ENCODE measurements at places on chromosomes 7 and 10.
A peak's percentile ranks its signal among the peaks of the same experiment; 100 is the strongest.

DNA sequence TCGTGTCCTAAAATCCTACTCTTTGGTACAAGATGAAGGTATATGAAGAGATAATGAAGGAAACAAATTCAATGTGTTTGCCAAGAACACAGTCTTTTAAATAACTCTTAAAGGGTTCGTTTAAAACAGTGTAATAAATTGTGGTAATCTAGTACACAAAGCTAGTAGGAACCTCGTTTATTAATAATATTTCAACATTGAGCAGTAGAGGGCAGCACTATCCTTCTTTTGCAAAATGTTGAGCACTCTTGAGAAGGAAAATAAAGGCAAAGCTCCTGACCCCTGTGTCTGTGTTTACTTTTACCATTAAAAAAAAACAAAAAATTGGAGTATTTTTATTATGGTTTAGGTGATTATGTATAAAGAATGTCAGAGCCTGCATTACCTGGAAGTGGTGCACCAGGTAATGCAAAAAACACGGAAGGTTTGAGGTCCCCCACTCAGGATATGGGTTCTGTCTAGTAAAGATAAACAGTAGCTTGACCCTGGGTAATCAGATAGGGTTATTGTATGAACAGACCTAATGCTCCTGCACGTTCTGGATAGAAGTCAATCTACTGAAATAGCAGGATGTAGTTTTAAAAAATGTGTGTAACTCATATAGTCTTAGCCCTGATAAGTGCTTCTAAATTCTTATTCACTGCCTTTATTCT lies 5.7 kb upstream of the GOT1 start:
- DNase-seq = peak; percentile 42

DNA sequence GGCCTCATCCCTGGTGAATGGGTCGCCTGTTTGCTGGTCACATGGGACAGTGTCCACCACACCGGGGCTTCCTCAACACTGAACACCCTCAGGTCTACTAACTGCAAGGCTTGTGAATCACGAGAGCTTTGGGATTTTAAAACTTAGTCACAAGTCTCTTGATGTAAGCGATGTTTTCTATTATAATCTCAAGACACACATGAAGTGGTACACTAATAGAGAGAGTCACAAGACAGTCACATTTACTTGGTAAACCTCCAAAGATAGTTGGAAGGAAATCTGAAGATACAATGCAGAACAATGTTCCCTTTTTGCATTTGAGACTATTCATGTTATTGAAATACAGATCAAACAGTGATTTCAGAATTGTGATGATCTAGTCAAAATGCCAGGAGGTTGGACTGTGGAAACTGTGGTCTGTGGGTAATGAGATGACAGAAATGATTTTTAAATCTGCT lies 233.1 kb upstream of the KLF6 start:
- peak; percentile 23 for DNase-seq

GRCh38 chr7:24372961-24373955 lies 89.3 kb downstream of the NPY start:
- no peak for DNase-seq

GRCh38 chr7:71221549-71221948 lies 89.6 kb downstream of the GALNT17 start:
- no peak for DNase-seq

- no peak for DNase-seq
Measured at GRCh38 chr10:97936126-97936525, 86.5 kb downstream of the GOLGA7B start.

- DNase-seq = peak; percentile 47
Measured at GRCh38 chr10:21464134-21464533, 61.3 kb downstream of the SKIDA1 start.

GRCh38 chr7:129896568-129897382 lies 56.0 kb downstream of the UBE2H start:
- no peak for DNase-seq

DNA sequence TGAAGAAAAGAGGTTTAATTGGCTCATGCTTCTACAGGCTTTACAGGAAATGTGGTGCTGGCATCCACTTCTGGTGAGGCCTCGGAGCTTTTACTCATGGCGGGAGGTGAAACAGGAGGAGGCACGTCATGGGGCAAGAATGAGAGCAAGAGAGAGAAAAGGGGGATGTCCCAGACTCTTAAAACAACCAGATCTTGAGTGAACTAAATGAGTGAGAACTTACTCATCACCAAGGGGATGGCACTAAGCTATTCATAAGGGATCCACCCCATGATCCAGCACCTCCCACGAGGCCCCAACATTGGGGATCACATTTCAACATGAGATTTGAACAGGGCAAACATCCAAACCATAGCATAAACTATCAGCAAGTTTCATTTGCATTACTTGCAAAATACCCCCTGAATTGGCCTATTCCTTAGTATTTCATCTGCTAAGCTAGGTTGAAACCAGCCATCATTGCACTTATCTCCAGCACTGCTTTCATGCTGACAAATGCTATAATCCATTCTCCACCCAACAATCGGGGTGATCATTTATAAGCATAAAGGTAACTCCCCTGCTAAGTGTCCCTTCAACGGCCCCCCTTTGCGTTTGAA lies 179.0 kb downstream of the NOC3L start:
- DNase-seq = peak; percentile 67

- peak; percentile 31 for DNase-seq
Measured at GRCh38 chr10:20855398-20856038, 41.6 kb downstream of the NEBL start.

GRCh38 chr10:113961182-113962031 lies 82.3 kb upstream of the ADRB1 start:
- DNase-seq = no peak

DNA sequence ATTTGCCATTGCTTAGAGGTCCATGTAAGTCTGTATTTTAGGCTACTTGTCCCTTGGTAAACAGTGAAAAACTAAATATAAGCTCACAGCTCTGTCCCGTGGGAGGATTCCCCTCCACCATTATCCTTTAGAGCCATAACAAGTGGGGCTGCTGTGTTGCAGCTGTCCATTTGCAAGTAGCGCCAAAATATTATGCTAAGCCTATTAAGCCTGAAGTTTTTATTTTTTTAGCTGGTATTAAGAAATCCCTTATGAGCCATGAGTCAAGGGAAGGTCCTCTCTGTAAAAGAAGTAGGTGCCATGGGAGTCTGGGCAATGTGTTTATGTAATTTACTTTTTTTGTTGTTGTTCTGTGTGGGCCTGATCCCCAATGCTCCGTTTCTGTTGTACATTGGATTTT lies 183.9 kb downstream of the THSD7A start:
- no peak for DNase-seq

DNA sequence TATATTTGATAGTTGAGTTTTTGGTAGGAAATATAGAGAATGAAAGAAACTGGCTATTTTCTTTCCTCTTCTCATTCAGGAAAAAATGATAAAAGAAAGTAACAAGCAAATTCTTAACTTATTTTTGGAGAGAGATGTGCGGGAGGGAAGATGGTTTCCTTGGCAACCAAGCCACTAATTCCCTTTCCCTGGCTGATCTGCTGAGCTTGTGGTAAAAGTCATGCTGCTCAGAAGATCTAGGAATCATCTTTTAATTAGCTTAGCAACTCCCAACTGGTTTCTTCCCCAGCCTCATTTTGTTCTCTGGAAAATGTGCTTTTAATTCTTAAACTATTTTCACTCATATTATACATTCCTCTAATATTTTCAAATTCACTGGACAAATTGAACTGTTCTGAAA lies 11.8 kb downstream of the UROS start:
- DNase-seq = no peak

GRCh38 chr7:21566094-21566493 lies 23.3 kb downstream of the DNAH11 start:
- no peak for DNase-seq

GRCh38 chr7:127504715-127505114 lies 80.7 kb downstream of the GCC1 start:
- DNase-seq = peak; percentile 28

- DNase-seq = no peak
Measured at GRCh38 chr7:129436335-129436923, 2.2 kb downstream of the STRIP2 start.

GRCh38 chr7:88291398-88292173 lies 15.1 kb downstream of the STEAP4 start:
- DNase-seq = no peak
